ENCODE measurements at places on chromosomes 16 and 17. TPM values are rescaled to one million over a fixed set of nuclear protein-coding genes. Genes with fewer than 3 reads are reported as not detected.
A peak's percentile ranks its signal among the peaks of the same experiment; 100 is the strongest.

The CXCL16 gene
- 4.6 TPM for total RNA-seq

The NOXO1 gene
- not detected for total RNA-seq

The YPEL2 gene
- total RNA-seq = 35.5 TPM

The KRT17 gene
- 1.2 TPM for total RNA-seq

The IGFALS gene
- 1.2 TPM for total RNA-seq

GRCh38 chr17:38713456-38714075, 8.5 kb downstream of the MLLT6 start:
- no peaks in the 10 kb centered on the region for H3K27me3 ChIP-seq
- no peak overlapping the region for H3K4me3 ChIP-seq
- H3K27ac ChIP-seq = no peak overlapping the region
- peaks cover 55% of the 10 kb centered on the region for H3K36me3 ChIP-seq
- H3K4me1 ChIP-seq = no peaks in the 10 kb centered on the region

GRCh38 chr17:82094931-82095776, 2.9 kb downstream of the FASN start:
- H3K4me1 ChIP-seq = peaks cover 30% of the 10 kb centered on the region
- H3K27ac ChIP-seq = no peak overlapping the region
- H3K4me3 ChIP-seq = no peak overlapping the region
- H3K27me3 ChIP-seq = no peaks in the 10 kb centered on the region

DNA sequence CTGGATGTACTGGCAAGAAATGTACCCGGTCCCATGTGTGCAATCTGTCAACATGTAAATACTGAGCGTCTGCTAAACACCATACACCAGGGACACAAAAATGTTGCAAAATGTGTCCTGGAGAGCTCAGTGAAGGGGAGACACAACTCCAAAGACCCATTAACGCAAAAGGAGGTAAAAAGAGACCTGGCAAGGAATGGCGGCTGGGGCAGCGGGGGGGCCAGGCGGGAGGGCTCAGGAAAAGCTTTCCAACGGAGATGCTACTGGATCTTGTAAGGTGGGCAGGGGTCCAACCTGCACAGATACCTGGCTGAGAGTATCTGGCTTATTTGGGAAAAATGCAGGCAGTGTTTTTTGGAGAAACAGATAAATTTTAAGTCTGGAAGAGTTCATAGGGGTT, 40.7 kb downstream of the ADCY9 start:
- no peaks in the 10 kb centered on the region for H3K27me3 ChIP-seq
- no peak overlapping the region for H3K27ac ChIP-seq
- no peaks in the 10 kb centered on the region for H3K36me3 ChIP-seq
- H3K4me3 ChIP-seq = no peak overlapping the region
- no peak for DNase-seq
- H3K4me1 ChIP-seq = no peaks in the 10 kb centered on the region

DNA sequence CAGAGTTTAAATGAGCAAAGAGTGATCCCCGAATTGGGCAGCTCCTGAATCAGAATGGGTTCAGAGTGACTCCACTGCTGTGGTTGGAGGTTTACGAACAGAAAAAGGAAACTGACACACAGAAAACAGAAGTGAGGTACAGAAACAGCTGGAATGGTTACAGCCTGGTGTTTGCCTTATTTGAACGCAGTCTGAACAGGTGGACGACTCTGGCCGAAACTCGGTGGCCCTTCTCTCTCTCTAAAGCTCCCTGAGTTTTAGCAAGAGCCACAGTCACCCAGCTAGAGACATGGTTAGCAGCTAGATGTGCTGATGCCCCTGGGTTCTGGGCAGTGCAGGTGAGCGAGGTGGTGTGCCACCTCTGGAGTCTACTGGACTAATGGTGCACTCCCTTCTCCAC, 54.2 kb upstream of the ATP2A3 start:
- H3K27me3 ChIP-seq = no peaks in the 10 kb centered on the region
- no peak for DNase-seq
- H3K27ac ChIP-seq = no peak overlapping the region

- peaks cover 29% of the 10 kb centered on the region for H3K4me1 ChIP-seq
- no peaks in the 10 kb centered on the region for H3K27me3 ChIP-seq
- no peaks in the 10 kb centered on the region for H3K36me3 ChIP-seq
- H3K27ac ChIP-seq = no peak overlapping the region
These were observed 24.8 kb downstream of the TTLL6 start for GRCh38 chr17:48792033-48792798.

DNA sequence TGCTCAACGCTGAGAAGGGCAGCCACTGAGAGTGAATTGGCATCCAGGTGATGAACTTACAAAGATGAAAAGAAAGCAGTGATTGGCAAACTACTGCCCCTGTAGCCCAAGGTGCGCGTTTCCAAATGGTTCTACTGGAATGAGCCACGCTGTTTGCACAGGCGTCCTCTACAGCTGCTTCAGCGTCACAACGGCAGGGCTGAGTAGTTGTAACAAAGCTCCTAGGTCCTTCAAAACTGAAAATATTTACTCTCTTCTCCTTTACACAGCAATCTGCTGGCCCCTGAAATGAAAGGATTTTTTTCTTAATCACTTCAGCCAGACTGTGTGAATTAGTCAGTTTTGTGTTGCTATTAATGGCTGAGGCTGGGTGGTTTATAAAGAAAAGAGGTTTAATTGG, 107.2 kb upstream of the FOXF1 start:
- no peak overlapping the region for H3K27ac ChIP-seq
- H3K4me3 ChIP-seq = no peak overlapping the region
- no peaks in the 10 kb centered on the region for H3K27me3 ChIP-seq
- peaks cover 3% of the 10 kb centered on the region for H3K4me1 ChIP-seq
- no peaks in the 10 kb centered on the region for H3K36me3 ChIP-seq

- H3K4me1 ChIP-seq = no peaks in the 10 kb centered on the region
- H3K4me3 ChIP-seq = no peak overlapping the region
- H3K36me3 ChIP-seq = no peaks in the 10 kb centered on the region
- H3K27ac ChIP-seq = no peak overlapping the region
These were observed 7.1 kb upstream of the TM4SF5 start for GRCh38 chr17:4764595-4764994.

DNA sequence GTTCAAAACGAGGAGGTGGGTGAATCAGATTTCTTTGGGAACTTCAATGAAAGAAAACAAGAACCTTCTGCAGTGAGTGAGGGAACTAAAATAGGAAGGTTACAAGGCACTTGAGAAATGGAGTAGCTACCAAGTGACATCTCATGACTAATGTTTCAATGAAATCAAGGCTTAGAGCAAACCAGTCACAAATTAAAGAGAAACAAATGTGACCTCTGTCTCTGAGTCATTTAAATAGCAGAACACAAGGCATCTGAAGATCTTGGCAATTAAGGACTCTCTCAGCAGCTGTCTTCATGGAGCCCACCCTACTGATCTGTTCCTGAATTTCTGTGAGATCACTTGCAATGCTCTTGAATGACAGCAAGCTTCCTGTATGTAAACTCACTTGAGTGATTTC, 109.5 kb downstream of the CDH11 start:
- H3K27ac ChIP-seq = no peak overlapping the region
- H3K36me3 ChIP-seq = no peaks in the 10 kb centered on the region
- no peaks in the 10 kb centered on the region for H3K27me3 ChIP-seq
- no peaks in the 10 kb centered on the region for H3K4me1 ChIP-seq
- DNase-seq = no peak

DNA sequence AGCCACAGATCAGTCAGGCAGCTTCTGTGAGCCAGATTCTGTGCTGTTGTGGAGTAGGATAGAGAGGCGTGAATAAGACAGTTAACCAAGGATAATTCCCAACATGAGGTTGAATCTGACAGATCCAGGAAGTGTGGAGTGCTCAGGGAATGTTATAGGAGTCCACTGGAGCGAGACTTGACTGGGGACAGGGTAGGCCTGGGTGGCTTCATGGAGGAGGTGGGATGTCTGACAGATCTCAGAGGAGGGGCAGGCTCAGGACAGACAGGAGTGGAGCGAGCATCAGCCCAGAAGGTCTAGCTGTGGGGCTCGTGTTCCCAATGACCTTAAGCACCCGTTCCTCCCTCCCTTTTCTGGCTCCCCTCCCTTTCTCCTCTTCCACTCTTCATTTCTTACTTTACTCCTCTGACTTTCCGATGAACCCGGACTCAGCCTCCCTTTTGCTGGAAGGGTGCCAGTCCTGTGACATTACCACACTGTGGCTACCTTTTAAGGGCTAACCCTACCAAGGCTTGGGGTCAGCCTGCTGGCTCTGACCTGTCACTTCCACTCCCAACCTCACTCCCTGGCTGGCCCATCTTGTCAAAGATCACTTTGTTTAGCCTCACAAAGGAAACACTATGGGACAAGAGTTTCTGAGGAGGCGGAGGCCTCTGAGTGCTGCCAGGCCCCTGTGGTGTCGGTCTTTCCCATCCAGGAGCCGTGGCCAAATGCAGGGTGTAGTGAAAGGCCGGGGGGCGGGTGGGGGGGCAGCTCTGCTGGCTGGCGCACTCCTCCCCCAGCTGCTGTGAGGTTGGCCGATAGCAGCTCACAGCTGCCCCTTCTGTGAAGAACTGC, 28.5 kb upstream of the EFCAB13 start:
- H3K36me3 ChIP-seq = peaks cover 61% of the 10 kb centered on the region
- H3K4me1 ChIP-seq = no peaks in the 10 kb centered on the region
- no peak overlapping the region for H3K4me3 ChIP-seq
- no peaks in the 10 kb centered on the region for H3K27me3 ChIP-seq
- peak overlapping the region; percentile 33 for H3K27ac ChIP-seq

- H3K27ac ChIP-seq = no peak overlapping the region
- no peak overlapping the region for H3K4me3 ChIP-seq
- no peaks in the 10 kb centered on the region for H3K36me3 ChIP-seq
These were observed 65.7 kb downstream of the FBXL20 start for GRCh38 chr17:39335704-39336223.

- no peaks in the 10 kb centered on the region for H3K4me1 ChIP-seq
- H3K36me3 ChIP-seq = no peaks in the 10 kb centered on the region
- no peak overlapping the region for H3K4me3 ChIP-seq
- DNase-seq = no peak
- no peaks in the 10 kb centered on the region for H3K27me3 ChIP-seq
- no peak overlapping the region for H3K27ac ChIP-seq
These were observed 271.1 kb upstream of the CCL2 start for GRCh38 chr17:33983824-33984574.

- peaks cover 2% of the 10 kb centered on the region for H3K27me3 ChIP-seq
- no peak overlapping the region for H3K27ac ChIP-seq
- DNase-seq = peak; percentile 69
- H3K36me3 ChIP-seq = no peaks in the 10 kb centered on the region
- H3K4me1 ChIP-seq = no peaks in the 10 kb centered on the region
- H3K4me3 ChIP-seq = no peak overlapping the region
These were observed 118.9 kb downstream of the AATF start for GRCh38 chr17:37067555-37068111.

GRCh38 chr16:25148568-25149215, 37.1 kb downstream of the LCMT1 start:
- no peaks in the 10 kb centered on the region for H3K4me1 ChIP-seq
- H3K27me3 ChIP-seq = no peaks in the 10 kb centered on the region
- DNase-seq = no peak

DNA sequence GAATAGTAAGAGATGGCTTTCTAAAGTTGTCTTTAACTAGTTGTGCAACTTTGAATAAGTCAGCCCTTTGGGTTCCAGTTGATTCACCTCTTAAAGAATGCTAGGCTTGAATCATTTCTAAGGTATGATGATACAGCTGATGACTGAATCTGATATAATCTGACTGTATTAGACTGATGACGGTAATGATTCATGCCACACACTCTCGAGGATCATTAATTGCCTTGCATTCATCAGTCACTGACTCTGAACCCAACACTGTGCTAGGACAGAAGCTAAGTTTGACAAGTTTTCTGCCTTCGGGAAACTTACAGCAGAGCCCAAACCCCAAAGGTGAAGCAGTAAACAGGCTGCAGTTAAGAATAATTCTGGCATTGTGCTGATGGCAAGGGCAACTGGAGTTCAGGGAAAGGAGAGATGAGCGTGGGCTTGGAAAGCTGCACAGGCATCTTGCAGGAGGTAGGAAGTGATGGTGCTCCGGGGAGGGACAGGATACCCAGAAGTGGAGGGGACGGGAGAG, 25.8 kb downstream of the ASIC2 start:
- no peaks in the 10 kb centered on the region for H3K4me1 ChIP-seq
- H3K36me3 ChIP-seq = no peaks in the 10 kb centered on the region
- H3K27ac ChIP-seq = no peak overlapping the region
- no peak for DNase-seq
- no peak overlapping the region for H3K4me3 ChIP-seq

- H3K4me1 ChIP-seq = peaks cover 36% of the 10 kb centered on the region
- H3K27ac ChIP-seq = no peak overlapping the region
- H3K4me3 ChIP-seq = peak overlapping the region; percentile 75
- no peak for DNase-seq
These were observed 2.0 kb downstream of the NHERF2 start for GRCh38 chr16:2028620-2029220.

DNA sequence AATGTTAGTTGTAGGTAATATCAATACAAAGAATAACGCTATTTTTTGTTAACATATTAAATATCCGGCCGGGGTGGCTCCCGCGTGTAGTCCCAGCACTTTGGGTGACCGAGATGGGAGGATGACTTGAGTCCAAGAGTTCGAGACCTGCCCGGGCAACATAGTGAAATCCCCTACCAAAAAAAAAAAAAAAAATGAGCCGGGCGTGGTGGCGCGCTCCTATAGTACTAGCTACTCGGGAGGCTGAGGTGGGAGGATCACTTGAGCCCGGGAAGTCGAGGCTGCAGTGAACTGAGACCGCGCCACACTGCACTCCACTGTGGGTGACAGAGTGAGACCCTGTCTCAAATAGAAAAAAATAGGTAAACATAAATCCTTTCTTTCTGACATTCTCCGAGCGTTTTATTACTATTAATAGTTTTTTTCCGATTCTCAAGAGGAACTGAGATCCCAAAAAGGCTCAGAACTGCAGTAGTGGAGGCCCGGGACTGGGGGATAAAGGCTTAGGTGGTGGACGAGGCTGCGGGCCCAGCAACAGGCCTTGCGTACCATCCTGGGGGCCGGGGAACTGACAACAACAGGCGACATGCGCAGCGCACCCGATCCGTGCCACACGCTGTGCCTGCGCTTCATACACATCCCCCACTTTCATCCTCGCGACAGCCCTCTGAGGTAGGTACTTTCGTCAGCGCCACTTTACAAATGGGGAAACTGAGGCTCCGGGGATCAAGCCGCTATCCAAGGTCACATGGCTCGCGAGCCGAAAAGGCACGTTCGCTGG, 919 bp downstream of the N4BP1 start:
- no peaks in the 10 kb centered on the region for H3K27me3 ChIP-seq
- H3K36me3 ChIP-seq = no peaks in the 10 kb centered on the region
- peak; percentile 71 for DNase-seq
- peak overlapping the region; percentile 91 for H3K27ac ChIP-seq
- peak overlapping the region; percentile 97 for H3K4me3 ChIP-seq

All from sigmoid colon (tissue), 7 donors.